ENCODE measurements at places on chromosomes 5 and 9.

DNA sequence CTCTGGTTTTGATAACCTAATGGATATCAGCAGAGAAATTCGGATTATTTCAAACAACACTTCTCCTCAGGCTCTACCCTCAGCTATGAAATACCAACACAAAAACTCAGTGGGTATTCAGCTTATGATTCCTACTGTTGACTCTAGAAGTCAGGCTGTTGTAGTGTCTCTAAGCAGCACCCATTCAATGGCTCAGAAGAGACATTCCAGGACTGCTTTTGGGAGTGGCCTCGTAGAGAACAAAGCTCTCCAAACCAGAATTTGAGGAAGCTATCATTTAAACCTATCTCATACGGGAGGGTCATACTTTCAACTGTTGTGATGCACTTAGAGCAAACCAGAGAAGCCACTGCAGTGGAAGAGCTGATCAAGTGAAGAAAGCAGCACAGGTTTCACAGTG lies 34.1 kb downstream of the ETF1 start:
- DNase-seq = no peak

- no peak for DNase-seq
These were observed 27.5 kb downstream of the ZNF474 start for GRCh38 chr5:122156724-122157325.

DNA sequence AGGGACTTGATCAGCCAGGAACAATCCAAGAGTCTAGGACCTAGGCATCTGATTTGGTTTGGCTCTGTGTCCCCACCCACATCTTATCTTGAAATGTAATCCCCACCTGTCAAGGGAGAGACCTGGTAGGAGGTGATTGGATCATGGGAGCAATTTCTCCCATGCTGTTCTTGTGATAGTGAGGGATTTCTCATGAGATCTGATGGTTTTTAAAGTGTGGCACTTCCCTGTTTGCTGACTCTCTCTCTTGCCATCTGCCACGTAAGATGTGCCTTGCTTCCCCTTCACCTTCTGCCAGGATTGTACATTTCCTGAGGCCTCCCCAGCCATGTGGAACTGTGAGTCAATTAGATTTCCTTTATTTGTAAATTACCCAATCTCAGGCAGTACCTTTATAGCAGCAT lies 201.7 kb upstream of the ACTBL2 start:
- no peak for DNase-seq

- DNase-seq = no peak
These were observed 10.5 kb downstream of the DNLZ start for GRCh38 chr9:136353088-136353487.

DNA sequence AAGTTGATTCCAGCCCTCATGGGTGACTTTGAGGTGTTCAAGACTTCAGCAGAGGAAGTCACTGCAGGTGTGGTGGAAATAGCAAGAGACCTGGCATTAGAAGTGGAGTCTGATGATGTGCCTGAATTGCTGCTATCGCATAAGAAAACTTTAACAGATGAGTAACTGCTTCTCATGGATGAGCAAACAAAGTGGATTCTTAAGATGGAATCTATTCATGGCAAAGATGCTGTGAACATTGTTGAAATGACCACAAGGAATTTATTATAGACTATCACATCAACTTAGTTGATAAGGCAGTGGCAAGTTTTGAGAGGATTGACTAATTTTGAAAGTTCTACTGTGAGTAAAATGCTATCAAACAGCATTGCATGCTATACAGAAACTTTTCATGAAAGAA lies 17.1 kb upstream of the POU4F3 start:
- DNase-seq = no peak

DNA sequence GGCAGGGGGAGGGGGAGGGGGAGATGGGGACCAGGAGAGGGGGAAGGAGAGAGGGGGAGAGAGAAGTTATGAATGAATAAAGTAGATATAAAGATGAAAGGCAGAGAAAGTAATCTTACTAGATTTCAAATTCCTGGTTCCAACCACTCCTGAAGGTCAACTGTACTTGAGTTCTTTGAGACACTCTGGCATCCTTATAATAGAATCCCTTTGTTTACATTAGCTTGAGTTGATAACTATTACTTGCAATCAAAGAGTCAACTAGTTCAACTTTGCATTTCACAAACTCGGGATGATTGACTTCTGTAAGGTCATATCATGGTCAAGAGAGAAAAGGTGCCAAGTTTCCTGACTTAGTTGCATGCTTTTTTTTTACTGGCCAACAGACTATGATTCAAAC lies 42.2 kb downstream of the BAAT start:
- DNase-seq = no peak

DNA sequence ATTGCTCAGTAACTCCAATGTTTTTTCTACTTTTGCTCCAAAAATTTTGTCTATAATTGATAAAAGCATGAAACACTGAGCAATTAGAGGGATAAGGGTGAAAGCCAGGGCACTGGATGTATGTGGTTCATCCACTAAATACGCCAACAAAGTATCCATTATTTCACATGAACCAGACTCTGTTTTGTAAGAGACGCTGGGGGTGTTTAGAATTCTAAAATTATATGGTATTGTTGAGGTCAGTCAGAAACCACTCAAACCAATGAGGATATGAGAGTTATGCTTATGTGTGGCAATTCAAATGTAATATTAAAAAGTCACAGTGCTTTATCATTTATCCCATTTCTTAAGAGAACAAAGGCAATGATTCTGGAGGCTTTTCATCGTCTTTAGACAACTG lies 220.2 kb downstream of the EFNA5 start:
- peak; percentile 8 for DNase-seq

- DNase-seq = no peak
These were observed 312.3 kb downstream of the MED10 start for GRCh38 chr5:6066016-6066415.

- no peak for DNase-seq
These were observed 202.1 kb downstream of the MED10 start for GRCh38 chr5:6176102-6176693.

DNA sequence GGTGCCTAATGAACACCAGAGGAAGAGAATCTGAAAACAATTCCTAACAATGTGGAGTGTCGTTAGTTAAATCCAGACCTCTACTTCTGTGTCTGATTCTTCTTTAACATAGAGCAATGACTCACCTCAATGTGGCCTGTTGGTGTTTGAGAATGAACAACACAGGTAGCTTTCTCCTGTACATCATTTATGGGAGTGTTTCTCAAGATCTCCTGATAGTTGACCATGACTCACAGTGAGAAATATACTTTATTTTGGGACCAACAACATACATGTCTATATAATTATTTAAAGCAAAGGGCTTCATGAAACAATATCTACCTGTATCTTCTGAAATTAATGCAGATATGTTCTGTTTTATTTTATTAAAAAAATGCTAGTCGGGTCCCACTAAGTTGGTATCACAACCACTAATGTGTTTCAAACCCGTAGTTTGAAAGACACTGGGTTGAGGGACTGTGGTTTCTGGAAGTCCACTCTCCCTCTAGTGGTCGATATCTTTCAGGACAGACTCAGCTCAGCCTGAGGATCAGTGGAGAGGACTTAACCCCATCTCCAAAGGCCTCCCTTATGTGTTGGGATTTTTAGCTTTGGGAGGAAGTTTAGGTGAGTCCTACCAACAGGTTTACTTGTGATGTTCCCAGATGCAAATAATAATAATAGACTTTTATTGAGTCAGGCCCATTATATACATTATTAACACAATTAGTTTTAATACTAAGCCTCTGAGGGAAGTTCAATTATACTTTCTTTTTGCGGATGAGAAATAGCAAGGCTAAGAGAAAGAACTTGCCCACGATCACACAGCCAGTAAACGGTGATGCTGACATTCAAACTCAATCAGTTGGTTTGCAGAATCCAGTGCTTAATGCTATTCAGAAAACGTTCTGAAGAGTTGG lies 70.0 kb upstream of the KLF9 start:
- peak; percentile 71 for DNase-seq

GRCh38 chr5:14206028-14206725 lies 63.0 kb downstream of the TRIO start:
- no peak for DNase-seq

GRCh38 chr9:99796231-99796630 lies 25.5 kb upstream of the NR4A3 start:
- no peak for DNase-seq

GRCh38 chr9:114521846-114522245 lies 16.6 kb upstream of the WHRN start:
- no peak for DNase-seq

DNA sequence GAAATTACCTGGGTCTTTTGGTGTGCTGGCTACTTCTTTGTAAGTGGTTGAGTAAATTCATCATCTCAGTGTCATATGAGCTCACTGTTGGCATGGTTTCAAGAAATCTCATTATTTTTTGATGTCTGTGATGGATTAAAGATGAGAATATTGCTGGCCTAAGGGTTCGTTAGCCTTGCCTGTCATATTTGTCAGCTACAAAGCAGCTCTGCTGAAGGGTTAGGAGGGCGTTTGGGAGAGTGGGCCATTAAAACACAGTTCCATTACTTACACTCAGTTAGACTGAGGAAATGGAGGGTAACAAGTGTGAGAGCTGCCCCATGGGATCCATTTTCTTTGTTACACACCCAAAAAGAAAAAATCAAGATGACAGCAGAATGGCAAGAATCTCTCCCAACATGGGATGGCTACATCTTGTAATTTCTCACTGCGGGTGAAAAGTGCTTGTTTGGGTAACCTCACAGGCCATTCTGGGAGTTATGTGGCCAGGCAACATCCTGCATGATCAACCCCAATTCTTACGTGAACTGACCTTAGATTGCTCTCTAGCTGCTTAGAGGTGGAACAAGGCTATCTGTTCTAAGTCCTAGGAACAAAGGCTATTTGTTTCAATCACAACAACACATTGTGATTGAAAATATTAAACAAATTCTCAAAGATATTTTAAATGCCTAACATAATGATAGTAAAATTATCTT lies 609.5 kb upstream of the RGMB start:
- DNase-seq = no peak

- DNase-seq = no peak
These were observed 112.4 kb upstream of the RAI14 start for GRCh38 chr5:34543687-34544086.

- DNase-seq = no peak
These were observed 102.4 kb upstream of the PJA2 start for GRCh38 chr5:109511980-109512734.

DNA sequence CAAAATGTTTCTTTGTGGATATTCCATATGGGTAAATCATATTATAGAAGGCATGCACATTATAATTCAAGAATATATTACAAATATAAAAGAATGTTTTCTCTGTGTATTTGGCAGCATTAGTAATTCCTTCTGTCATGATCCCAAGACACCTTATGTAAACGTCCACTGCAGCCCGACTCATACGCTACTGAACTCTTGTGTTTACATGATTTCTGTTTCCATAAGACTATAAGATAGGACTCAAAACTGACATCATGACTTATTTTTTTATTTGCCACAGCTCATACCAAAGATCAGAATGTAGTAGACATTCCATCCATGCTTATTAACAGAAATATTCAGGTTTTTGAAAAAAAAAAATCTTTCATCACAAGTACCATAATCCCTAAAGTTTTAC lies 234.1 kb downstream of the AP3B1 start:
- DNase-seq = no peak

DNA sequence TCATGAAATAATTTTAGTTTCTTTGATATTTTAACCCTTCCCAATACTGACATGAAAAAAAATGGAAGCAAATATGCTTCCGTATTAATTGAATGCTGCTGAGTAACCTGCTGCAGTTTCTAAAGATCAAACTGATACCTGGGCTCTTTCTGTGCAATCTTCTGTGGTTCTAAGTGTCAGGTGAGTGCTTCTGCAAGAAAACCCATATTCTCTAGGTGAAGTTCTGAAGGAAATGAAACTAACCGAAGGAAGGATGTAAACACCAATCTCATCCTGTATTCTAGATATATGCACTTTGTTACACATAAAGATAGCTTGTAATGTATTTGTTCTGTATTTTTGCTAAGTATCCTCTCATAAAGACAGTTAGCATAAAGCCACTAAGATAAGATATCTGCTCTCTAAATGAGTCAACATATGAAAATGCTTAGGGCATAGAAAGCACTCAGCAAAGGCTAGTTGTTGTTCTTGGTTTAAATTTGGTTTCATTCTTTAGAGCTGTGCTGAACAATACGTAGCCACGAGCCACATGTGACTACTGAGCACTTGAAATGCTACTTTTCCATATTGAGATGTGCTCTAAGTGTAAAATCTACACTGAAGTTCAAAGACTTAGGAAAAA lies 52.0 kb downstream of the ITGA2 start:
- DNase-seq = no peak

- peak; percentile 12 for DNase-seq
These were observed 1.5 kb downstream of the PIP5K1B start for GRCh38 chr9:68706363-68707201.

DNA sequence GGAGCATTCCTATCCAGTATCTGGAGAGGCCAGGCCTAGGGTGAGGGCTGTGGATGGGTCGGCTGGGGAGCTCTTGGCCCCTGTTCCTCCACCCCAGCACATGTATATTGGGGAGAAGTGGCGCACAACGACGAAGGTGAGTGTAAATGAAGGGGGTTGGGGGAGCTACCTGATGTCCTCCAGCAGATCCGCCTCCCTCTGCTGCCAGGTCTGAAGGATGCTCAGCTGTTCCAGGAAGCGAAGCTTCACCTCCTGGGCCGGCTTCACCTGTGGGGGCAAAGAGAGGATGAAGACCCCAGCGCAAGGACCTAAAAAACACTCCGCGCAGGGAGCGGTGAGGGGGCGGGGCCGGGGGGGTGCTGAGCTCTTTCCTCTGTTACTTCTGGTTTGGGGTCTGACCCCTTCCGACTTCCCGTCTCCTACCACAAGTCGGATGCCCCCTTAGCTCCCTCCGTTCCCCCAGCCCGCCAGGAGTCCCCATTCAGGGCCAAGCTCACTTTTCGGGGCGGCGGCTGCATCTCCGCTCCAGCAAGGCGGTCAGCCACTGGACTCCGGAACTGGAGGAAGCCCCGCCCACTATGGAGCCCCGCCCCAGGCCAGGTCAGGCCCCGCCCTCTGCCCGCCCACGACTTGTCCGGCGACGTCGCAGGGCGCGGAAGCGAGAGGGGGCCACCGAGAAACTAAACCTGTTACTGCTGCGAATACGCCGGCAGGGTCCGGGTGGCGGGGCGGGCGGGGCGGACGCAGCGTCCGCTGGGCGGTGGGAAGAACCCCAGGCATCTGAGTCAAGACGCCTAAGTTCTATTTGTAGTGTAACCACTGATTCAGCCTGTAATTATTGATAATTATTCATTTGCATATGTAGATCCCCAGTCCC lies at the start of gene FCHSD1:
Gene FCHSD1, minus strand, starts transcription at position 568 of the 877 bp plus-strand sequence. Its CDS starts 50 bp downstream, at position 518.
- peak; percentile 87 for DNase-seq

- no peak for DNase-seq
These were observed 20.1 kb downstream of the TMEM268 start for GRCh38 chr9:114631166-114631565.

DNA sequence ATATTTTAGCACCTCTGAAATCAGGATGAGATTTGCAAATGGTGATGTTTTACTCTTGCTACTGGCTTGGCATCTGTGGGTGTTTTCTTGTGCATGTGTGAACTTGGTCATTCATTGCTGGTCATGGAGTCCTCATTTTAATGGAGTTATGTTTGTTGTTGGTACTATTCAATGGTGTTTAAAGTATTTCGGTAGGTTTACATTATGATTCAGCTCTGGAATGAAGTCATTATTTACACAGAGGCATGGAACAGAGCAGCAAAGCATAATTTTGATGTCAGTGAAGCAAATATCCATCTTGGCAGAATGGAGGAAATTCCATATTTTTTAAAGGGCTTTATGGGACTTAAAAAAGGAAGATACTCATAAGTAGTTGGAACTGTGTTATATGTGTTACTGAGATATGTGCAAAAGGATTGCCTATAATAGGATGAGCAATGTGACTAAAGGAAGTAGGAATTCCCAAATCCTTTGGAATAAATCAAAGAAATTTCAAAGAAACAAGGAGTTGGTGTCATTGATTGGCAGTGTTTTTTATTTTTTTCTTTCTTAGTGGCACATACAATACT lies 147.4 kb downstream of the ACTBL2 start:
- no peak for DNase-seq

GRCh38 chr5:95113489-95113888 lies 171.4 kb downstream of the MCTP1 start:
- peak; percentile 8 for DNase-seq
